D721Med (cell line): ENCODE measurements at places on chromosomes 4 and X.
A peak's percentile ranks its signal among the peaks of the same experiment; 100 is the strongest.

GRCh38 chrX:108156082-108156481 lies 64.5 kb downstream of the ATG4A start:
- DNase-seq: no peak

DNA sequence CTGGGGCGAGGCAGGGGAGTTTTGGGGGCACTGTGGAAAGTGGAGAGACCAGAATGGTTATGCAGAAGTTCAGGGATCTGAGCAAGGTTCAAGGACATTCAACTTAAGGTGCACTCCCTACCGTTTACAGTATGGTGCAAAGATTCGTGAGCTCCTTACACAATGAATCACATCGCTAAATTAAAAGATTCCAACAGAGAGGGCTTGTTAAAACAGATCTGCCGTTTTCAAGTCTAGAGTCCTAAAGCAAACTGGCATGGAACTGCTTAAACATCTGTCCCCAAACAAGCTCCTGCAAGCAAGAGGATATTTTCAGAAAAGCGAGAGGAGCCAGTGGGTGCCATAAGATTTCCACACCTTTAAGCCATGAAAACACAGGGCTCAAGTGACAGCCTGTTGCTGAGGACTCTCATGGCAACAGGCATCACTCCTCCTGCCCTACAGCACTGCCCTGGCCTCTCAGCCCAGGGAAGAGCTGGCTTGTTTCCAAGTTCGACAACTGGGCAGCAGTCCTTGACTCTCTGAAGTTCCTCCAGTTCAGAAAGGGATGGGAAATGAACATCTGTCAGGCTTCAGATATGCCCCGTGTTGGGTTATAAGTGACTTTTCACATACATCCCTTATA lies 10.0 kb downstream of the FAM184B start:
- DNase-seq: no peak

DNA sequence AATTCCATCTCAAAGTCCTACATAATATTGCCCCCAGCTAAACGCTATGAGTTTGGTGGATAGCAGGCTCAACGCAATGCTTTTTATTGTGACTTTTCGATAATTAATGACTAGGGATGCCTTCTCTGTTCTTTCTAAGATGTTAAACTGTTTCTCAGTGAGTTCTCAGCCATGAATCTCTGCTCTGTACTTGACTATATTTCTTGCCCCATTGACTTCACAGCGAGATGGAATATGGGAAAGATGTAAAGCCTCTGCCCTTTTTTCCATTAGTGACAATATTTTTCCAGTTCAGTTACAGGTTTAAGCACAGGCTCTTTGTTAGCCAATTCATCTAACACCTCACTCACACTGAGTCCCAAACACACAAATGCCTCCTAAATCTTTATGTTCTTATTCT lies 1022.0 kb downstream of the ADGRL3 start:
- DNase-seq: no peak

- DNase-seq: no peak
Observed at GRCh38 chr4:57355101-57355665, 245.0 kb upstream of the IGFBP7 start.

DNA sequence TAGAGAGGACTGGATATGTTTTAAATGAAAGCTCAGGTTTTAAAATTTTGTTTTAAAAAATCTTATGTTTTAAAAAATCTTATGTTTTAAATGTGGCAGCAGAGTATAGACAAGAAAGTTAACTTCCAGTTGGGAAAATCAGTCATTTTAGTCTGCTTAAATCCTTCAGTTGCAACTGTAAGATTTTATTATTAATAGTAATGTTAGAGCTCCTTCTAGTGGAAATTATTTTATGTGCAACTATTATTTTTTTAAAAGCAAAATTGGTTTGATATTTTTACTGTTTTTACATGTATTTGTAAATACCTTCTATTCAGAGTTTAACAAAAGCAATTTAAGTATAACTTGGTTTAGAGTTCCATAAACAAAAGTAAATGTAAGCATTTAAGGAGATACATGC lies 8.5 kb upstream of the NUDT6 start:
- no peak for DNase-seq

GRCh38 chr4:35250761-35251160 lies 993.6 kb downstream of the ARAP2 start:
- DNase-seq: no peak

DNA sequence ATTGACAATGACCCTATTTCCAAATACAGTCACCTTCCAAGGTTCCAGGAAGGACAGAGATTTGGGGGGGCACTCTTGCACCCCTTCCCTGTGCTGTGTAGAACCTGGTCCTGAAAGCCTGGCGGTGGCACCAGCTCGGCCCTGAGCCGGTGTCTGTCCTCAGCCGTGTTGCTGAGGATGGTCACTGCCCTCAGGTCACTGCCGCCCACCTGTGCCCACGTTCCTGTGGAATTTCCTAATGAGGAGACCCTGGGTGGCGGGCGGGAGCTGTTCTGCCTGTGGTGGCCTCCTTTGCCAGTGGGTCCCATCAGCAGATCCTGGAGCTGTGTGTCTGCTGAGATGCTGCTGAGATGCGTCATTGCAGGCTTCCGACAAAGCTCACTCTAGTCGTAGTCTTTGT lies 32.9 kb downstream of the NELFA start:
- DNase-seq: no peak

DNA sequence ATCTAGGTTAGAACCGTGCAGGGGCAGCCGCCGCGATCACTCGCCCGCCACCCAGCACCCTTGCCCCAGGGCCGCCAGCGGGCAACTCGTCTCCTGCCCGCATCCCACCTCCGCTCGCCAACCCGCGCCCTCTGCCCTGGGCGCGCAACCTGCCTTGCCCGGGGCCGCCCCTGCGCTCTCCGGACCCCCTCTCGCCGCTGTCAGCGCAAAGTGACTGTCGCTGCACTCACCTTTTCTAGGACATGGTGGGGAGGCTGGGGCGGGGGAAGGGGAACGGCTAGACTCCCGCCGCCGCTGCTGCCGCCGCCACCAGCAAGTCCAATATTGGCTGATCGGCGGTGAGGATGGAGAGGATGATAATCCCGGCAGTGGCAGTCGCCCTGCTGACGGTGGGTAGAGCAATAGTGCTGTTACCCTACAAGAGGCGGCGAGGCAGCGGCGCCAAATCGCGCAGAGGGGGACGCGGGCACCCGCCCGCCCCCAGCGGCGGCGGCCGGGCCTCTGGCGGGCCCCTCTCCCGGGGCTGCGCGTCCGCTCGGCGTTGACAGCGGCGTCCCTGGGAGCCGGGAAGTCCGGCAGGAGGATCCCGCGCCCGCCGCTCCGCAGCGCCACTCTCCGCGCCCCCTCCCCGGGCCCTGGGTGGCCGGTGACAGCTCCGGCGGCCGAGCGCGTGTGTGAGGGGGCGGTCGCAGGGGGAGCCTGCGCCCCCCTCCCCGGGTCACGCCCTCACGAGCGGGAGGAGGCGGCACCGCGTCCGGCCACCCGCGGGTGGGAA lies 2.3 kb upstream of the NR3C2 start:
- no peak for DNase-seq

- DNase-seq: peak; percentile 14
Observed at GRCh38 chrX:112841114-112841819, 636 bp upstream of the AMOT start.

- DNase-seq: no peak
Observed at GRCh38 chr4:185033950-185034349, 15.7 kb downstream of the HELT start.
